ENCODE measurements at places on chromosomes 12 and 14. TPM values are rescaled to one million over a fixed set of nuclear protein-coding genes. Genes with fewer than 3 reads are reported as not detected.

The NUAK1 gene
- total RNA-seq = 14.3 TPM

The IAPP gene
- not detected for total RNA-seq

DNA sequence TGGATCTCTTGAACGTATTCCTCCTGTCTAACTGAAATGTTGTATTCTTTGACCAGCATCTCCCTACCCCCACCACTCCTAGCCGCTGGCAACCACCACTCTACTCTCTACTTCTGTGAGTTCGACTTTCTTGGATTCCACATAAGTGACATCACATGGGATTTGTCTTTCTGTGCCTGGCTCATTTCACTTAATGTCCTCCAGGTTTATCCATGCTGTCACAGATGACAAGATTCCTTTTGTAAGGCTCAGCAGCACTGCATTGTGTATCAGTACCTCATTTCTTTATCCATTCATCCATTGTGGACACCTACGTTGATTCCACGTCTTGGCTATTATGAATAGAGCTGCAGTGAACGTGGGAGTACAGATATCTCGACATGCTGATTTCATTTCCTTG is 10.5 kb downstream of the PRKAB1 start:
- no peak for DNase-seq
- peak overlapping the region; percentile 39 for H3K27ac ChIP-seq
- H3K4me3 ChIP-seq = no peak overlapping the region
- H3K27me3 ChIP-seq = no peaks in the 10 kb centered on the region
- H3K4me1 ChIP-seq = peaks cover 42% of the 10 kb centered on the region
- peaks cover 83% of the 10 kb centered on the region for H3K36me3 ChIP-seq

DNA sequence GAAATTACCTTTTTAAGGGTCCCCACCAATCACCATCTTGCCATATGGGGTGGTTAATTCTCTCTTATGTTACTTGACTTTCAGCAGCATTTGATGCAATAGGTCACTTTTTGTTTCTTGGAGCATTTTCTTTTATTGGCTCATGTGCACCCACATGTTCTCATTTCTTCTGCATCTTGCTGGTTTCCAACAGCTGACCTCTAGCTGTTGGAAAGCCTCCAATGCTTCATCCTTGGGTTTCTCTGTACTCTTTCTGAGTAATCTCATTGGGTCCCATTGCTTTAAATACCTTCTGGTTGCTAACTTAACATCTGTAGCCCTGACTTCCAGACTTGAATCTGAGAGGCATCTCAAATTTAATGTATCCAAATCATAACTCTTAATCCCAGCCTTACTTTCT is 116.8 kb downstream of the CRADD start:
- H3K4me3 ChIP-seq = no peak overlapping the region
- peaks cover 10% of the 10 kb centered on the region for H3K4me1 ChIP-seq
- no peak for DNase-seq
- no peaks in the 10 kb centered on the region for H3K36me3 ChIP-seq

- no peak overlapping the region for H3K4me3 ChIP-seq
- H3K27me3 ChIP-seq = peaks cover 12% of the 10 kb centered on the region
- no peak overlapping the region for H3K27ac ChIP-seq
- H3K4me1 ChIP-seq = no peaks in the 10 kb centered on the region
- DNase-seq = no peak
These were observed 9.5 kb downstream of the TBX3 start for GRCh38 chr12:114674251-114675047.

Measured in Calu3 (cell line).